ENCODE measurements at places on chromosomes 13 and 19.

DNA sequence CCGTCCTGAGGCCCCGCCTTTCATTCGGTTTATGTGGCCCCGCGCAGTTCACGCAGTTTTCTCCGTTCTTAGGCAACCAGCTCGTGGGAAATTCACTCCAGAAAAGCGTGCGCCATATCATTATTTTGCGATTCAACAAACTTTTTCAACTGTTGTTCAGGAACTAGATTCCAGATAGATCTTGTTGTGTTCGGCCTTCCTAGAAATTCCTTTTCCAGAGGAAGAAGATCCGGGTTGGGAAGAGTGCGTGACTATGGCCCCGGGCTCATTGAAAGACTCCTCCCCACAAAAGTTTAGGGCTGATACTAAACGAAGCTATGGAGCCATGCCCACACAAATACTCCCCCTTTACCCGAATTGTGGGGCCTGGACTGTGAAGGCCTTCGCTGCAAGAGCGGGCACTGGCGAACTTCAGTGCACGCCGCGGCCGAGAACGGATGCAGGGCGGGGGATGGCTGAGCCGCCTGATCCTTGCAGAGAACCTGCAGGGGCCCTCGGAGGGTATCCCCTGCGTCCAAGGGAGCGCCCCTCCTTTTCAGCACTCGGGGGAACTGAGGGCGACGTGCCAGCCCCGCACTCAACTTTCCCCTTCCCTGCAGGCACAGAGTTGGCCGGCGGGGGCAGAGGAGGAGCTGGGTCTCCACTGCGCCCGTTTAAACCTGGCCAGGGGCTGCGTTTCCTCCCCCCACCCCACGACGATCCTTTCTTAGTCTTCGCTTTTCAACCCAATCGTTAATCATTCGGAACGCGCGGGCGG, 904 bp upstream of the SOX1 start:
- ATAC-seq, result no peak

GRCh38 chr13:46340631-46341111, 46.4 kb downstream of the RUBCNL start:
- ATAC-seq, result no peak

DNA sequence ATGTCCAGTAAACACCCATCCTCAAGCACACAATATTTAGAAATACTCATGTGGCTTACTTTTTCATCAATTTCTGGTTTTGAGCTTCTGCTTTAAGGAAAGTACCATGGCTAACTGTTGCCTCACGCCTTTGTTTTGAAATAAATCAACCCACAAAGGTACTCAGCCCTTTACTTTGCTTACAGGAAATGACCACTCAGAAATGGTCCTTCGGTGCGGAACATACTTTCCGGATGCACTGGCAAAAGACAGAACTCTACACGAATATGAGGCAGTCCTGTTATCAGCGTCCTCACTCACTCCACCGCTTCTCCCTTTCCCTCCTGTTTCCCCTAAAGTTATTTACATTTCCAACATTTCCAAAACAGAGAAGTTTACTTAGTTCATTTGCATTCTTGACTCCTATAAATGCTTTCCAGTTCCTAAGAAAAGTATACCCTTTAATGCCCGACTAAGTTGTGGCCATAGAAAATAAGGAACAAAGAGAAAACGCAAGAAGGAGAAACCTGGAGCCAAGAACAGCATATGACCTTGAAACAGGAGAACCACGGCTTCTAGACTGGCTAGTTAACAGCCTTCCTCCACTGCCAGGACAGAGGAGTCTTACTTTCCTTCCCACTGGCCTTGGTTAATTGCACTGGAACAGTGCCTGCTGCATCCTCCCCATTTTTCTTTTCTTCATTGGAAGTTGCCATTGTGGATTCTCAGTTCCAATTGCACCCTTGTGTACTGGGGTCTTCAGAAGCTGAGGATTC, 10.6 kb downstream of the FPR2 start:
- ATAC-seq, result no peak

DNA sequence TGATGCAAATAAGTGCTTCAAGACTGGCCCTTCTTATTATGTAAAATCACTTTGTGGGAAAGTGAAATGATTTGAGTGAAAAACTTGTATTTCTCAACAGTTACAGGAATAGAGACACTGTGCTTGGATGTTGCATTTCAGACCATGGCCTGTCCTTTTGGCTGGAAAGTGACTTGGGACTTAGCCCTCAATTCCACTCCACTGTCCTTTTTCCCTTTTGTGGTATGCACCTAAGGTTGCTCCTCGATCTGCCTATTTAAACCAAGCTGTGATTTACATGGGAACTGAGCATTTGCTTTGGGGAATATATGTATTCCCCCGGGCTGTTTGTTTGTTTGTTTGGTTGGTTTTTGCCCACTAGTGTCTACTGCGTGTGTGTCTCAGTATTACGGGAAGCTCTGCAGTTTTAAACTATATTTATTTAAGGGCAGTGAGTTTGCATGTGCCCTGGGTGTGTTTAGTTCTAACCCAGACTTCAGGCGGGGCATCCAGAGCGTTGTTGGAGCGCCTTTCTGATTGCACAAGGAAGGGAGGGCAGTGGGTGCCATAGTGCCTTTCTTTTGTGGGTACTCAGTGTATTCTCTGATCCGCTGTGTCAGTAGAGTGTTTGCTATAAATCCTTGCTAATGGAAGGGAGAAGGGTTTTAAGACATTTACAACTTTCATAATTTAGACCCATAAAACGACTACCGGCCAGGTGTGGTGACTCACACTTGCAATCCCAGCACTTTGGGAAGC, 18.2 kb upstream of the RNF113B start:
- ATAC-seq, result no peak
